GM06990 (cell line): ENCODE measurements at places on chromosomes 3 and 15.

- DNase-seq: peak; percentile 63
Observed at GRCh38 chr3:160885791-160886286, 129.8 kb downstream of the PPM1L start.

- no peak for DNase-seq
Observed at GRCh38 chr3:38458796-38459498, 5.3 kb downstream of the ACVR2B start.

- DNase-seq: no peak
Observed at GRCh38 chr3:148309390-148310035, 388.2 kb upstream of the AGTR1 start.

- DNase-seq: no peak
Observed at GRCh38 chr3:24363242-24363641, 131.4 kb downstream of the THRB start.

DNA sequence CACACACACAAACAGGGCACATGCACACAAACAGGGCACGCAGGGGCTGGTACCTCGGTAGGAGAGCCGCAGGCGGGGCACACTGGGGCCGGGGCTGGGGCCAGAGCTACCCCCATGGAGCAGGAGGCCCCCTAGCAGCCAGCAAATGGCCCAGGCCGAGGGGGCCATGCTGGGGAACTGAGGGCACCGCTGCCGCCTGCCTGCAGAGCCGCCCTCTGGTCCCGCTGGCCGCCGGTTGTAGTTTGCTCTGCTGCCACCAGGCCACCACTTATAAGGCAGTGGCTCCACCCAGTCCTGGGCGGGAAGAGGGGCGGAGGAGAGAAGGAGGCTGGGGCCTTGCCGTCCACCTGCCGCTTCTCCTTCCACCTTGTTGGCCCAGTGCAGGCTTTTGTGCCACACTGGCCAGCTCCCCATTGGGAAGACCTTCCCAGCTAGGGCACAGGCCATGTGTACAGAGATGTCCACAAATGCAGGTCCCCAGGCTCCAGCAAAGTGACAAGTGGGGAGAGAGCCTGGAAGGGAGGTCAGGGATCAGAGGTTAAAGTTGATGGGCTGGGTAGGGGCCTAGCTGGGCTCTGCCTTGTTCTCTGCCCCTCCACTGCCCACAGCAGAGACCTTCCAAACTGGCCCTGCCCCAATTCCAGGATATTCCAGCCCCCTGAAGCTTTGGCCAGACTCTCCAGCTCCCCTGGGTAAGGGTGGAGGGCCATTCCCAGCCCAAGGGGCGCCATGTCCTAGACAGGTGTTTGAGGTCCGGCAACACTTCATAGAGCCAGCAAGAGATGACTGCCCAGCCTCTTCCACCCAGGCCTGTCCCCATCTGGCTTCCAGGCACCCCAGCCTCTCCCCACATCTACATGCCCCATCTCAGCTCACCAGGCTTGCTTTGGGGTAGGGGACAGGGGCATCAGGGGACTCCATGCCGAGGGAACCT lies at the start of gene SEMA3G:
SEMA3G (minus strand) TSS at position 244 of the 934 bp plus-strand sequence; CDS start at position 168, 76 bp downstream.
- peak; percentile 63 for DNase-seq

DNA sequence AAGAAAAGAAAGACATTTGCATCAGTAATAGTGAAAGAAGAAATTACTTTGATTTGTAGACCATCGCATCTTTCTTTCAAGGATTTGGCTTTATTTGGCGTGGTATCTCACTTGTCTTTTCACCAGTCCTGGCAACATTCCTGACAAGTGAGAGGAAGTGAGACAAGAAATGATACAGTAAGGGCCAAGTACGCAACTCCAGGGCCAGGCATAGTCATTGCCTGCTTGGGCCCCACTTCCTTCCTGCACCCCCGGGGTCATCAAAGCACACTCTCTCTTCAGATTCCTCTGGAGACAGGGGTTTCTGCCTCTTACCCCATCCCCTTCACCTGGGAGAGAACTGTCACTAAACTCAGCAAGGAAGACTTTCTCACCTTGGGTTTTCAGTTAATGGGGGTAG lies 55.1 kb downstream of the CD47 start:
- no peak for DNase-seq

- no peak for DNase-seq
Observed at GRCh38 chr15:41648770-41649169, 11.4 kb upstream of the MGA start.

- DNase-seq: no peak
Observed at GRCh38 chr3:190048932-190049441, 71.7 kb downstream of the P3H2 start.

GRCh38 chr3:89216016-89216739 lies 108.8 kb downstream of the EPHA3 start:
- no peak for DNase-seq

GRCh38 chr3:56911363-56911762 lies 109.6 kb upstream of the ARHGEF3 start:
- no peak for DNase-seq

- DNase-seq: peak; percentile 18
Observed at GRCh38 chr3:142356818-142357217, 91.0 kb downstream of the XRN1 start.

DNA sequence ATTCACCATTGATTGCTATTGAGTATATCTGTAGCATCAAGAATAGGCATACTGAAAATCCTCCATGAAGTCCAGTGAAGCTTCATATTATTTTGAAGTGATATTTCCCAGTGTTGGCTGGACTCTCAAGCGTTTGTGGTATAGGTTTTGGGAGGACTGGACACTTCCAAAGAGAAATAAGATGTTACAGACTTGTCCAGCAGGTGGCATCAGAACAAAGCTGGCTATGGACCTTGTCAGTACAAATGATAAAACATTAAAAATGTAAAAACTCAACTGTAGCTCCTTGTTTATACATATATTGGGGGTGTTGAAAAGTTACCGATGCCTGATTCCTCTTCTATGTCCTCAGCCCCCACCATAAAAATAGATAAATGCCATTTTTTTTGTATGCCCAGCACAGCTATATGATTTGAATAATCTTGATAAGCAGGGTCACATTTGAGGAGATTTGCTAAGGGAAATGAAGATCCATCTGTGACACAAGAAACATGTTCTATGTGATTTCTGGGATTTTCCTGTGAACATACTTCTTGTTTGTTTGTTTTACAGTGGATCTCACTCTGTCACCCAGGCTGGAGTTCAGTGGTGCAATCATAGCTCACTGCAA lies 54.5 kb upstream of the GOLGA6B start:
- no peak for DNase-seq

DNA sequence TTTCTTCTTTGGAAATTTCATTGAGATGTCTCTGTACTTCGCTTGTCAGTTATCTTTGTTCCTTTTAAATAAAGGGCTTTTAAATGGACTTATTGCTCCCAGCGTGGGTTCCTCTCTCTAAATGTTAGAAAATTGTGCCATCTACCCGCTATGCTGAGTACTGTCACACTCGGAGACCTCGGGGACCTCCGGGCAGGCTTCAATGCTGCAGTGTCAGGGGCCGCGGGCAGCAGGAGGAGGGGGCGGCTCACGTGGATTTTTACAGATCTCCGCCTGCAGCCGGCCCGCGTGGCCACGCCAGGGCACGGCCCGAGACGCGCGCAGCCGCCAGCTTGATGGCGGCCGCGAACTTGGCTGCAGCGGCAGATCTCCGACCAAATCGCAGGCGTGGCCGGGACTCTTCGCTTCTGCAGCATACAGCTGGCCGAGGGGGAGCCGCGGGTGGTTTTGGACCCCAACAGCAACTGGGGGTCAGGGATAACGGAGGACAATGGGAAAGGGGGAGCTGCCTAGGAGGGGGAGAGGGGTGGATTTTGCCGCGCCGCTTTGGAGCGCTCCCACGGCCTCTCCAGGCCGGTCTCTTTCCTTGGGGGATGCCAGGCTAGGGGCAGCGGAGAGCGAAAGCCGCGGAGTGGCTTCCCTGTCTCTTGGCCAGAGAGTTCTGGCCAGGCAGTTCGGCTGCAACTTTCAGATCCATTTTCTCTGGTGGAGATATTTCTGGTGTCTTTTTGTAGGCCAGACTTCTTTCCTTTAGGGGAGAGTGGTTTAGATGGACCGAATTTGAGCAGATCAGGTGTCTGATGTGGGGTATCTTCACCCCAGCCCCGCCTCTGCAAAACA lies 15.3 kb downstream of the NR2F2 start:
- DNase-seq: no peak

DNA sequence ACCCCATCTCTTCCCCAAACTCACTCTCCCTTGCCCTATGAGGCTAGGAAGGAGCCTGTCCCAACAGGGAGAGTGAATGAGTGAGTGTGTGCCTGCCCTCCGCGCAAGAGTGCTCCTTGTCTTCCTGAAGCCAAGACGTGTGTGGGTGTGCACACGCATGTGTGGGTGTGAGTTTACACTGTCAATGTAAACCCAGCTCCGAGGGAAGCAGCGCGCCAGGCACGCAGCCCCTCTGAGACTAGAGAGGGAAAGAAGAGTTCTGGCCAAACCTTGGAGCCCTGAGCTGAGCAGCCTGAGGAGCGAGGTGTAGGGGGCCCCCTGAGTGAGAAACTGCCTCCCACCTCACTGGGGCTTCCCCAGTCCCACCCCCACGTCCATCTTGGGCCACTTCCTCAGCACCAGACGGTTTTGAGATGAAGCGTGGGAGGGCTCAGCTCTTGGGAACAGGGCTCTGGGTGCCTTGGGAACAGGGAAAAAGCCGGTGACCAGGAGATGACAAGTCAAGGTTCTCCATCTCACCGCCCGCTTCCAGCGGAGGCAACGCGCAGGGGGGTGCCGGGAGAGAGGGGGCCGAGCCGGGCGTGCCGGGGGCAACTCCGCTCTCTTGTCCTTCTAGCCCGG lies 5.1 kb downstream of the MECOM start:
- no peak for DNase-seq

DNA sequence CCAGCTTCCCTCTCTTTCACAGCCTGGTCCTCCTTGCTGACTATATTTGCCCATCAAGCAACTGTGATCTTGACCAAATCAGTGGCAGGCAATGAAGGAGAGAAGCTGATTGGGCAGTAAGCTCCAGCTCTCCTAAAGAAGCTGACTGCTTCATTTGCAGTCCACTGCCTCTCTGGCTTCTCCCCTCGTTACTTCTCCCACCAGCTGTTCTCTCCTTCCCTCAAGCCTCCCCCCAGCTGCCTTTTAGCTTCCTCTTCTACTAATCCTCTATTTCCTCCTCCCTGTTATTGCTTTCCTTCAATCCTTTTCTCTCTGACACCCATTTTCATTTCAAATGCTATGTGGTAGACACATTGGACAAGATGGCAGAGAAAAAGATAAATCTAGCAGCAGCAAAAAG lies 474.7 kb upstream of the UBE2E2 start:
- DNase-seq: no peak
